Trophoblast cell (in vitro differentiated cells and primary cell): ENCODE measurements at places on chromosomes 1 and 21.

DNA sequence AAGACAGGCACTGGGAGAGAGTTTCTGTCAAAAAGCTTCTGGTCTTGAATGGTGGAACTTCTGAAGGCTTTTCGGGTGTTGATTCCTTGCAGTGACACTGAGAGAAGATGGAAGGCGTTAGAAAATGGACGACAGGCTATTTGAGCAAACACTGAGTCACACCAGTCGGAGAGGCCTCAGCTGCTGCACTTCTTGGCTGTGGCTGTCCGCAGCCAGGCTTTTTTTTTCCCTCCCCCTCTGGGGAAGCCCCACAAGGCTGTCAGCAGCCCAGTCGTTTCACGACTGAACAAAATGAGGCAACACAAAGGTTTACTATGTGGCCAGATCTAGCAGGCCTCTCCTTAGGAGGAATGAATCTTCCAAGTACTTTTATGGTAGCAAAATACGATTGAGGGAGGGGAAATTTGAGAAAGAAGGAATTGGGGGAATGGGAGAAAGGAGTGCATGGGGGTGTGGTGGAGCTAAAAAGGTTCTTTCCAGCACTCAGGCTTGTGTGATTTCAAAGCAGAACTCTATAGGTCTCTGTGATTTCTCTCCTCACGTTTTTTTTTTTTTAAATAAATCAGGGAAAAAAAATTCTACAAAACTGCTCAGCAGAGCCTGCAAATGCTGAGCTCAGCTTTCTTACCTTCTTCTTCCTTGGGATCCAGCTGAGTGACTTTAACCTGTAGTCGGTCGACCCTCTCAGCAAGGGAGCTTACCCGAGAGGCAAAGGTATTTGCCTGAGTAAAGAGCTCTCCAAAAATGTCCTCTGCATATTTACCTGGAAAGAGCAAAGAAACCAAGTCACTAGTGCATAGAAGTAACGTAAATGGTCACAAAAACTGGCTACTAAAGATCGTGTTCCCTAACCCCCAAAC lies 26.1 kb downstream of the GPR3 start:
- DNase-seq: peak; percentile 16

DNA sequence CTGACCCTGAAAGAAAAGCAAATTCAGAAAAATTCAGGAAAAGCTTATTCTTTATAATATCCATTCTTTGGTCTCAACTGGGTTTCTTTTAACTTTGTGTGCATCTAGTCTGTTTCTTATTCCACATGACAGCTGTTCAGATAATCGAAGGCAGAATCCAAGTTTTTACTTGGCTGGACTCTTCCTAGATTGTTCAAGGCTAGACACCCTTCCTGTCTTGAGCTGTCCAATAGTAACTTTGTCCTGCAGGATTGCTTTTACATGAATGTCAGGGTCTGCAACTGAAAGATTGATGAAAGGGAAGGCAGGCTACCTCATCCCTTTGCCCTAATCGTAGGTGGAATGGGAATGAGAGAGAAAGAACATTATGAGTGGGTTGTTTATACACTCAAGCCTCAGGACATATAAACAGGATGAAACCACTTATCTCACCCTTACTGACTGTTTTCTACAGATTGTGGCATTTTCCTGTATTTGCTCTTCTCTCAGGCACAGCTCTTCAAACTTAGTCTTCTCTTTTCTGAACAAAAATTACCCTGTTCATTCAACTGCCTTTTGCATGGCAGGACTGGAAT lies 76.9 kb downstream of the LEPR start:
- DNase-seq: no peak

GRCh38 chr1:159895286-159895685 lies 4.7 kb downstream of the CFAP45 start:
- DNase-seq: no peak

DNA sequence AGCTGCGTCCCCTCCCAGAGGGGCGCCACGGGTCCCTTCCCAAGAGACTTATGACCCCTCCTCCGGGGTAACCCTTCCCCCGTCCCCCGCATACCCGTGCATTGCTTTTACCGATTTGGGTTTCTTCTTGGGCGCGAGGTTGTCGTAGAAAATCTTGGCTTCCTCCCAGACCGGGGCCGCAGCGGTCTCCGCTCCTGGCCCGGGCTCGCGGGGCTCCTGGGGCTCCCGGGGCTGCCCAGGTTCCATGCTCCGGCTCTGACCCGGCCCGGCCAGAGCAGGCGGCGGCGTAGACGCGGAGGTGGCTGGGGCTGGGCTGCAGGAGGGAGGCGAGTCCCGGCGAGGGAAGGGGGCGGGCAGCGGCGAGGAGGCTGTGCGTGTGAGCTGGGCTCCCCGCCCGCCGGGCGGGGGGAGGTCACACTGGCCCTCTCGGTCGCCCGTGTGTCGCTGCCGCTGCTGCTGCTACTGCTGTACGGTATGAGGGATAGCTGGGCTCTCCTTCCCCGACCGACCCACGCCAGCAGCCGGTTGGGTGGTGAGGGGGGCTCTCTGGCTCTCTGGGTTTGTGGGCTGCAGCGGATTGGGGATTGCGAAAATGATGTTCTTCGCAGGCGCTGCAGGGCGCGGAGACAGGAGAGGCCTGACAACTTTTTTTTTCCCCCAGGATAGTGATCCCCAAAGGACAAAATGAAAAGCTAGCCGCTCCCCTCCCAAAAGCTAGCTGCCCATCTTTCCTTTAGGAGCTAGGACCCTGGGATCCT lies at the start of gene NT5C1A:
Gene NT5C1A, minus strand, starts transcription at position 315 of the 758 bp plus-strand sequence. Its CDS starts 69 bp downstream, at position 246.
- DNase-seq: no peak

DNA sequence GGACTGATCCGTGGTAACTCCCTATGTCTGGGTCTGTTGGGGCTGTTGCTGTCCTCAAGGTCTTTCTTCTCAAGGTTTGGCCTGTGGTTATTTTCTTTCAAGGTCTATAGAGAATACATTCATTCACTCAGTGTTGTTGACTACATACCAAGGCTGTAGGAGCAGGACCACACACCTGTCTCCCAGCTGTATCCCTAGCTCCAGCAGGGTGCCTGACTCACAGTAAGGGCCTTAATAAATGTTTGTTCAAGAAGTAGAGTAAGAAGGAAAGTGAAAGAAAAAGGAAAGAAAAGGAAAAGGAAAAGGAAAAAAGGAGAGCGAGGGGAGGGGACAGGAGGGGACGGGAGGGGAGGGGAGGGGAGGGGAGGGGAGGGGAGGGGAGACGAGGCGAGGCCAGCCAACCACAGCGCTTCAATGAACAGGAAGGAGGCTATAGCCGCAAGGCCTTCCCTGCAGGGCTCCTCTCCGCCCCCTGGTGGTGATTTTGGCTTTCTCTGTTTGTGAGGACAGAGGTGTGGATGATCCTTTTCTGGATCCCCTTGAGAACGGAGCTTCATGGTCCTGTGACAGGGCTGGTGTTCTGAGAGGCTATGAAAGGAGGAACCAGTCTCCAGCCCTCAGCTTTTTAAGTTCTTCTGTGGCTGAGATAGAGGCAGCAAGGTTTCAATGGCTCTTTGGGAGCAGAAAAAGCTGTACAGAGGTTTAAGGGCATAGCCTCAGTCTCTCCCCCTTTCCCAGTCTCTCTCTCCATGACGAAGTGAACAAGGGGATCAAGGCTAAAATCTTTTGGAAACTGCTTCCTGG lies 30.6 kb upstream of the LCE5A start:
- peak; percentile 82 for DNase-seq

DNA sequence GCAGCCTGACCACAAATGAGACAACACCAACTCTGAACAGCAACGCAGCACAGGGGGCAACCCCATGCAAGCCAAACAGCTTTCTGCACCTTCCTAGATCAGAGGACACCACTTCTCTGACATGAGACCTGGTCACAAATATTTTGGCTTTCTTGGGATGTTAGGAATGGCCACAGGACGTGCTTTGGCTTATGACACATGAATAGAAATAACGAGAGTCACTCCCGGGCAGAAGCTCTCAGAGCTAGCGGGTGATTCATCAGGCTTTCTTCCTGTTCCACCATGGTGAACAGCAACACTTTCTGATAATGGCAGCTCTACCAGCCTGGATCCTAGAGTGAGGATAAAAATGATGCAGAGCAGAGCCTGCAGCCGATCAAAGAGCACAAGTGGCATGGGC lies 39.4 kb downstream of the PAFAH2 start:
- DNase-seq: peak; percentile 79

GRCh38 chr1:225253173-225253572 lies 174.7 kb downstream of the LBR start:
- no peak for DNase-seq

GRCh38 chr1:67715819-67716218 lies 30.8 kb downstream of the GADD45A start:
- no peak for DNase-seq

DNA sequence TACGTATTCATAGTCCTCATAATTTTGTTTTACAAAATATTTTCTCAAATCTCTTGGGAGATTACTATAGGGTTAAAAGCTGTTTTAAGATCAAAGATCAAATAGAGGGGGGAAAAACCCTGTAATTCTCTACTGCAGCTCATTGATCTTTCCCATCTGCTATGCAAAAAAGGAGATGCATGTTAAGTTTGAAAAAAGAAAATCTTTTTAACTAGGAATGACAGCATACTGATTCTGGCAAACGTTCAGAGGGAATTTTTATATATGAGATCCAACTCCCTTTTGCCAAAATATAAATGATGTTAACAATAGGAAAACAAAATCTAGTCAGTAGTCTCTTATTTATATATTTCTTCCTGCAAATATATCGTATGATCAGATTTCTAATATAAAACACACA lies 69.1 kb downstream of the SMYD3 start:
- no peak for DNase-seq

DNA sequence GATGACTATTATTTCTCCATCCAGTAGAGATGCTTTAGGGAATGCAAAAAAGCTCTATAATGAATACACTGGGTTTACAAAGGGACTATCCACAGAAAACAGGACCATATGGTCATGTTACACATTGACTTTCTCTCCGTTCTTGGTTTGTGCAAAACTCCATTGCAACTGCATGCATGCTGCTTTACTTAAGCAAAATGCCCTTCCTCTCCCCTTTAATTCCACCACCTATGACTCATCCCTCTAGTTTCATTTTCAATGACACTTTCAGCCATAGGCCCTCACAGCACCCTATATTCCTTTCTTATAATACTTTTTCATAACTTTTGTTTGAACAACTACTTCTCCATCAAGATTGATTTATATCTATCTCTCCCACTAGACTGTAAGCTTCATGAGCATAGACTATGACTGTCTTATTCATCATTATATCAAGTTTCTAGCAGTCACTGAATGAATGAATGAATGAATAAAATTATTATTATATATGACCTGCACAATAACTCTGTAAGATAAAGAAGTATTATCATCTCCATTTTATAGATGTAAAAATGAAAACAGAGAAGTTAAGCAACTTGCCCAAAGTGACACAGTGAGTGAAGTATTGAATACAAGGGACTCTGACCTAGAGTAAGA lies 248.9 kb downstream of the PLPP3 start:
- no peak for DNase-seq

GRCh38 chr1:226634166-226634588 lies 85.6 kb downstream of the STUM start:
- DNase-seq: peak; percentile 79

- no peak for DNase-seq
Observed at GRCh38 chr21:30189773-30190172, 23.2 kb upstream of the CLDN17 start.

- no peak for DNase-seq
Observed at GRCh38 chr21:22796147-22796546, 1797.9 kb downstream of the NCAM2 start.

DNA sequence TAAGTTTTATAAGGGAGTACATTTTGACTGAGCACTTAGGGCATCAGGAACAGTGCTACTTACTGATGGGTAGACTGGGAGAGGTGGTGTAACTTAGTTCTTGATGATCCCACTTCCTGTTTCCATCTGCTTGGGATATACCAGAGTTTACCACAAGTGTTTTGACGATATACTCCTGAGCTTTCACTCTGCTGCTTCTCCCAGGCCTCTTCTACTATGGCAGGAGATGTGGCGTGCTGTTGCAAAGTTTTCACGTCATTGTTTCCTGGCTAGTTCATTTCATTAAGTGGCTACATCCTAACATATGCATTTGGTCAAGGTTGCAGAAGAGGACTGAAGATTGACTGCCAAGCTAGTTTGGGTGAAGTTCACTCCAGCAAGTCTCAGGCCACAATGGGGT lies 41.3 kb upstream of the LAMC2 start:
- no peak for DNase-seq

DNA sequence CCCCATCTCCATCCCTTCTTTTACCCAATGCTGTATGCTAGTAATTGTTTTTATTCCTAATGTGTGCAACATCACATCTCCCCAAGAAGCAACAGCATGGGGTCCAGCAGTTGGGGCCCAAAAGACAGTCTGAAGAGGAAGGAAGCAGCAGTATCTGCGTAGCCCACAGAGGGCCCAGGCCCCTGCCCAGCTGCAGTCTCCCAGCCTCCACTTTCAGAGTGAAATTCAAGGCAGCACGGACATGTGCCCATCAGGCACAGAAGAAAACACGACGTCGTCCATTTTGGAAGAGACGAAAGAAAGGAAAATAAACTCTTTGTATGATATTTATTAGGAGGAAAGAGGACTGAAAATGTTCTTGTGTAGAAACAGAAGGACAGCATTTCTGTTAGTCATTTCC lies 37.4 kb downstream of the NCF2 start:
- DNase-seq: no peak

- DNase-seq: no peak
Observed at GRCh38 chr1:66266756-66267155, 267.2 kb upstream of the SGIP1 start.

- no peak for DNase-seq
Observed at GRCh38 chr1:39717809-39718208, 20.9 kb upstream of the PPIE start.
